ENCODE measurements at places on chromosomes 1 and 21.

- DNase-seq = no peak
Measured at GRCh38 chr1:56441601-56442000, 137.8 kb downstream of the PLPP3 start.

DNA sequence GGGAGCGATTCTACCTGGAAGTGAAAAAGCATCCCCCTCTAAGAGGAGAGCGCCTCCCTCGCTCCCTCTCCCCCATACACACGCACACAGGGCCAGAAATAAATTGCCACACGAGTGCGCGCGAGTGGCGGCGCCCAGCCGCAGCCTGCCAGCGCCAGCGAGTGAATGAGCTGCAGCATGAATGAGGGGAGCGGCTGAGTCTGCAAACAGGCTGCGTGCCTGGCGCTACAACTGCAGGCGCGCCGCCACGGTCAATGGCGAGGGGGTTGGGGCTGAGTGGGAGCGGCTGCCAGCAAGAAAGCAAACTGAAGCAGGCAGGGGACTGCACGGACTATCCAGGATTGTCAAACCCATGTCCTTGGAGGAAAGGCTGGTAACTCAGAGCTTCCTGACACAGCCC is 2.2 kb downstream of the CAMK1G start:
- DNase-seq = peak; percentile 47

GRCh38 chr21:38830671-38831525 is 25.2 kb downstream of the ETS2 start:
- no peak for DNase-seq

DNA sequence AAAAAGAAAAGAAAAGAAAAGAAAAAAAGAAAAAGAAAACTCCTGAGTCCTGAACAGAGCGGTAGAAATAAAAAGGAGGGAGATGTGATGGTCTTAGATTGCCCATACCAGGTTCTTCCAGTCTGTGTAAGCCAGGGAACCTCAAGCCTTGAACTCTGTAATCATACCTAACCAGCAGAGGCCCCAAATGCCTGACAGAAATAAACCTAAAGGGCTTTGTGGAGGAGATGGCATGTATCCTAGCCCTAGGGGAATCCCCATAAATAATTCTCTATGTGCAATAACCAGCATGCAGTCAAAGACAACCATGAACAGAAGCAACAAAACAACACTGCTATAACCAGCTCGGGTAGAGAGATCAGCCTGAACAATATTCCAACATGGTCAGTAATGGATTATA is 40.4 kb downstream of the USP48 start:
- no peak for DNase-seq

- DNase-seq = no peak
Measured at GRCh38 chr1:219066631-219067349, 106.9 kb upstream of the LYPLAL1 start.
